ENCODE measurements at places on chromosomes 11 and 22. TPM values are rescaled to one million over a fixed set of nuclear protein-coding genes. Genes with fewer than 3 reads are reported as not detected.

The CCDC82 gene
- total RNA-seq = 23.4 TPM

The SEPTIN3 gene
- total RNA-seq = 0.51 TPM

The OR5T1 gene
- total RNA-seq = not detected

The INS gene
- not detected for total RNA-seq

The RAB38 gene
- total RNA-seq = 3.7 TPM

The SYT12 gene
- not detected for total RNA-seq

The MYO18B gene
- total RNA-seq = 0.59 TPM

The BACE1 gene
- 2.5 TPM for total RNA-seq

The SLC25A18 gene
- not detected for total RNA-seq

The OR8D1 gene
- not detected for total RNA-seq

The RELA gene
- 89.7 TPM for total RNA-seq

The ASCL2 gene
- total RNA-seq = 0.55 TPM

The IFITM10 gene
- total RNA-seq = 0.39 TPM

The TYR gene
- total RNA-seq = not detected

The NCAM1 gene
- total RNA-seq = 0.16 TPM

The DEUP1 gene
- not detected for total RNA-seq

The CSF2RB gene
- total RNA-seq = 0.13 TPM

Measured in CD8-positive, alpha-beta memory T cell (primary cell).